ENCODE measurements at places on chromosomes 11 and 22.
A peak's percentile ranks its signal among the peaks of the same experiment; 100 is the strongest.

- no peak for DNase-seq
Measured at GRCh38 chr11:87851234-87851633, 324.0 kb downstream of the RAB38 start.

- no peak for DNase-seq
Measured at GRCh38 chr11:57493507-57494503, 21.7 kb downstream of the SLC43A1 start.

GRCh38 chr22:25690798-25691197, 51.2 kb upstream of the MYO18B start:
- no peak for DNase-seq

- DNase-seq = no peak
Measured at GRCh38 chr11:87304412-87304811, 266.7 kb downstream of the TMEM135 start.

GRCh38 chr11:114075344-114075610, 15.8 kb downstream of the ZBTB16 start:
- no peak for DNase-seq

- no peak for DNase-seq
Measured at GRCh38 chr11:14499178-14499559, 442 bp downstream of the COPB1 start.

- DNase-seq = no peak
Measured at GRCh38 chr22:38973289-38974169, 8.6 kb upstream of the APOBEC3B start.

GRCh38 chr11:46049325-46049897, 71.8 kb downstream of the PHF21A start:
- peak; percentile 50 for DNase-seq

DNA sequence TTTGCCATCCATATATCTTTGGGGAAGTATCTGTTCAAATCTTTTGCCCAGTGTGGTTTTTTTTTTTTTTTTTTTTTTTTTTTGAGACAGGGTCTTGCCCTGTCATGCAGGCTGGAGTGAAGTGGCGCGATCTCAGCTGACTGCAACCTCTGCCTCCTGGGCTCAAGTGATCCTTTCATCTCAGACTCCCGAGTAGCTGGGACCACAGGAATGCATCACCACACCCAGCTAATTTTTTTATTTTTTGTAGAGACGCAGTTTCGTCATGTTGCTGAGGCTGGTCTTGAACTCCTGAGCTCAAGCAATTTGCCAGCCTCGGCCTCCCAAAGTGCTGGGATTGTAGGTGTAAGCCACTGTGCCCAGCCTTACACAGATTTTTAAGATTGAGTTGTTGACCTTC, 4.8 kb upstream of the FAM118A start:
- no peak for DNase-seq

- DNase-seq = no peak
Measured at GRCh38 chr22:38569181-38569971, 607 bp downstream of the DMC1 start.

- DNase-seq = no peak
Measured at GRCh38 chr22:42273855-42274451, 3.5 kb upstream of the TCF20 start.

- DNase-seq = no peak
Measured at GRCh38 chr22:30668386-30668710, 673 bp upstream of the DUSP18 start.

- no peak for DNase-seq
Measured at GRCh38 chr22:24066865-24067264, 55.8 kb downstream of the CABIN1 start.

- no peak for DNase-seq
Measured at GRCh38 chr22:31107894-31108218, 488 bp upstream of the SELENOM start.

GRCh38 chr11:62917906-62918502, 3.2 kb downstream of the CHRM1 start:
- DNase-seq = no peak

DNA sequence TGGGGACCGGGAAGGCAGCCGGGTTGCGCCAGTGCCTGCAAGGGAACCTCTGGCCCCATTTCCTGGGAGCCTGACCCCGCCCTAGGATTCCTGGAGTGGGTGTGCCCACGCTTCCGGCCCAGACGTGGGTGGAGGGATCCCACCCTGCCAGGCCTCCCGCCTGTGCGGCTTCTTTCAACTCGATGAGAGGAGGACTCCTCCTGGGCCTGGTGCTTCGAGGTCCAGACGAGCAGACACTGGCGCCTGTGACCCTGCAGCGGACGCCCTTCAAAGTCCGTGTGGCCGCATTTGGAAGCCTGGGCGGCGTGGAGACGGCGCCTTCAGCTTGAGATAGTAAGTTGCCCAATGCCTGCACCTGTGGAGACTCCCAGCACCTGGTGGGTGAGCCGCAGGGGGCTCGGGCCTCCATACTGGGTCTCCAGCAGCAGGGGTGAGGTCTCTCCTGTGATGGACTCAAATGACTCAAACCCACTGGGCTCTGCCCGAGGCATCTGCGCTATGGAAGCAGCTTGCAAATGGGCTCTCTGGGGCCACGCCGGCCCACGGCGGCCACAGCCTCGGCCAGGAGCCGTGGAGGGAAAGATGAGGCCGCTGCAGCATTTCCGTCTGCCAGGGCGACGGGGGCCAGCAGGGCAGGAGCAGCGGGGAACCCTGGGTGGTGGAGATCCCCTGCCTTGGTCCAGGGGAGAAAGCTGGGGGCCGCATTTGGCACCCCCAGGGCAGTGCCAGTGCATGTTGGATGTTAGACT, 64.3 kb upstream of the PPARA start:
- DNase-seq = no peak

DNA sequence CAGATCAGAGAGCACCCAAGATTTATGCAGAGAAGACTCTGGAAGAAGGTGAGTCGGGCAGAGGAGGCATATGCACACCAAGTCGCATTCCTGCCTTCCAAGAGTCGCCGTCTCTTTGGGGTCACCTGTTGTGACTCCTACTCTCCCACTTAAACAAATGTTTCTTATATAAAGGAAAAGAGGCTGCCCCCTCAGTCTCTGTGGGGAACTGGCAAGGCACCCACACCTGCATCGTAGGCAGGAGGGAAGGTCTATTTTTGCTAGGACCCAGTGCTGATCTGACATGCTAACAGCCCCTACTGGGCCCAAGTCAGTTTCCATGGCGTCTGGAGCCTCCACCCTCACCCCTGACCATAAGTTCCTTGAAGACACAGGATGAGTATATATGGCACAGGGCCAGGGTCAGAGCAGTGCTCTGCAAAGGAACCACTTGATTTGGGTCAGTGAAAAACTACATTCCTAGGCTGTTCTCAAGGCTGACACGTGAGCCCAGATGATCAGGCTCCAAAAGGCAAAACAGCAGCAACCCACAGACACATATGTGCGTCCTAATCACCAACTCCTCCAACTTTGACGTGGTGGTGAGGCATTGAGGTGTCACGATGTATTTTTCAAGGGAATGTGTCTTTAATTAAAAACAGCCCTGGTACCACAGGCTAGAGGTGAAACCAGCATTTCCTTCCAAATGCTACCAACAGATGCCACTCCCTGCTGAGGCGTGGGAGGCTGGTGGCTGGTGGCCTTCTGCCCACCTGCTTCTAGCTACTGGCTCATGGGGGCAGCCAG, 55.6 kb upstream of the CSNK2A3 start:
- no peak for DNase-seq

DNA sequence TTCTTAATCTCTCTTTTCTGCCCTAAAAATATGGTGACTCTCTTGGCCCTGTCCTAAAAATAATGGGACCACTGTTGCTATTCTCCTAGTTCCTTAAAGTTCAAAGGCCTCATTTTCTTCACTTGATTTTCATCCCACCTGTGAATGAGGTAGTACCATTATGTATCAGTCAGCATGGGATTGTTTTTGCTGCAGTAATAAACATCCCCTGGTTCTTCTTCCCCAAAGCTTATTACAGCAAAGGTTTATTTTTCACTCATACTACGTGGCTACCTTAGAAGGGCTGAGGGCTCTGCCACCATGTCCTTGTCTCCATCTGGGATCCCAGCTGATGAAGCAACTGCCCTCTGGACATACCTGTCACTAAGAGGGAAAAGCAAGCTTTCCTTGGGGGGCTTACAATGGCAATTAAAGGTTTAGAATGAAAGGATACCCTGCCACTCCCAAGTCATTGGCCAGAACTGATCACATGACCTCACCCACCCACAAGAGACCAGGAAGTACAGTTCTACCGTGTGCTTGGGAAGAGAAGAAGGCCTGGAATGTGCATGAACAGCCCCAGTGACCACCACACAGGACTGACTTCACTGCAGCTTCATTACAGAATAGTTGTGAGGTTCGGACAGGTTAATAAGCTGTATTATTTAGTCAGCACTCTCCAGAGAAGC, 7.8 kb downstream of the TTC38 start:
- DNase-seq = no peak

DNA sequence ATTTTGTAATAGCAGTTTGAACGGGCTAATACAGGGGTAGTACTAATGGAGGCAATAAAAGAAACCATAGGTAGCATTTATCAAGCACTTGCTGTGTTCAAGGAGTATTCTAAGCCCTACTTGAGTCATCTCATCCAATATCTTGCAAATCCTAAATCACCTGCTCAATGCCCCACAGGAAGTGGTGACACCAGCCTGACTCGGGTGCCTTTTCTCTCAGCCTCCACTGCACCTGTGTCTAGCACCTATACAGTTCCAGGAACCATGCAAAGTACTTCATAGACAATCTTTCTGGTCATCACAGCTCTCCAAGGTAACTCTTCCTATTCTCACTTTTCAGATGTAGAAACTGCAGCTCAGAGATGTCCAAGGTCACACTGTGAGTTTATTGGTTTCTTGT, 98.0 kb downstream of the PRR5L start:
- DNase-seq = no peak

DNA sequence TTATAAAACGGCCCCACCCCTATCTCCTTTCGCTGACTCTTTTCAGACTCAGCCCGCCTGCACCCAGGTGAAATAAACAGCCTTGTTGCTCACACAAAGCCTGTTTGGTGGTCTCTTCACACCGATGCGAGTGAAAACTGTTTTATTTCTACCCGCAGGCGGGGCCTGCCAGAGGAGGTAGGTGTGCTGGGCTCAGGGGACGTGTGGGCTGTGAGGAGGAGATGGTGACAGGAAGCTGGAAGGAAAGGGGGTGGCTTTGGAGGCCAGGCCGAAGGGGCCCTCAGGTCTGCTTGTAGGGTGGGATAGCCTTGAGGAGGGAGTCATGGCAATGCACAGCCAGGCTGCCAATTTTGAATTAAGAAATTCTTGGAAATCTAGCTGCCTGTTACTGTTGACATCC, 21.3 kb upstream of the KRTAP5-7 start:
- no peak for DNase-seq

GRCh38 chr22:28977060-28977459, 84.6 kb downstream of the C22orf31 start:
- no peak for DNase-seq

GRCh38 chr22:40976866-40977700, 25.9 kb downstream of the RBX1 start:
- no peak for DNase-seq

DNA sequence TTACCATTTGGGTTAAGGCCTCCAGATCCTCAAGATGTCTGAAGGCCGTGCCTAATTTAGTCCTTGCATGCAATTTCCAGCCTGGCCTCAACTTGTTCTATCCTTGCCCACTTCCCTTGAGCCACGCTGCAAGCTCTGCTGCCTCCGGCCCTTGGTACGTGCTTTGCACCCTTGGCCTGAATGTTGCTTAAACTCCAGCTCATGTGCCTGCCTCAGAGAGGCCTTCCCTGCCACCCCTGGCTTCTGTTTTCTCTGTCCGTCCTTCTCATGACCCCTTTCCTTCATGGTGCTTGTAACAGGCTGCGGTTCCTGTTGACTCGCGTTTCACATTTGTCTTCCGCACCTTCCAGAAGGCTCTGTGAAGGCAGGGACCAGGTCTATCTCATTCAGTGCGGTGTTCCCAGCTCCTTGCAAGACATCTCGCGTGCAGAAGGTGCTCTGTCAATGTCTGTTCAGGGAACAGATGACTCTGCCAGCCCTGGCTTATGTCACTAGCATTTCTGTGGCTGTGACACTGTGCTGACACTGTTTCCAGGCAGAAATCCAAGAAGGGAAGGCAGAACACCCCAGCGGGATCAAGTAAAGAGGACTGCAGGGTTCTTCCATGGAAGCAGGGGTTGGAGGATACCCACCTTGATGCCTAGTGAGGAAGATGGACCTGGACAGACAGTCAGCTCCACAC, 61.8 kb downstream of the FBLN1 start:
- DNase-seq = peak; percentile 51

- DNase-seq = no peak
Measured at GRCh38 chr22:40679249-40679963, at the start of gene MCHR1. Gene MCHR1 (plus strand): TSS chr22:40679484. CDS start chr22:40679653, 169 bp downstream.

GRCh38 chr11:10247011-10247410, 47.0 kb downstream of the SBF2 start:
- no peak for DNase-seq

- DNase-seq = no peak
Measured at GRCh38 chr11:58509748-58510147, 1.8 kb upstream of the OR5B21 start.

DNA sequence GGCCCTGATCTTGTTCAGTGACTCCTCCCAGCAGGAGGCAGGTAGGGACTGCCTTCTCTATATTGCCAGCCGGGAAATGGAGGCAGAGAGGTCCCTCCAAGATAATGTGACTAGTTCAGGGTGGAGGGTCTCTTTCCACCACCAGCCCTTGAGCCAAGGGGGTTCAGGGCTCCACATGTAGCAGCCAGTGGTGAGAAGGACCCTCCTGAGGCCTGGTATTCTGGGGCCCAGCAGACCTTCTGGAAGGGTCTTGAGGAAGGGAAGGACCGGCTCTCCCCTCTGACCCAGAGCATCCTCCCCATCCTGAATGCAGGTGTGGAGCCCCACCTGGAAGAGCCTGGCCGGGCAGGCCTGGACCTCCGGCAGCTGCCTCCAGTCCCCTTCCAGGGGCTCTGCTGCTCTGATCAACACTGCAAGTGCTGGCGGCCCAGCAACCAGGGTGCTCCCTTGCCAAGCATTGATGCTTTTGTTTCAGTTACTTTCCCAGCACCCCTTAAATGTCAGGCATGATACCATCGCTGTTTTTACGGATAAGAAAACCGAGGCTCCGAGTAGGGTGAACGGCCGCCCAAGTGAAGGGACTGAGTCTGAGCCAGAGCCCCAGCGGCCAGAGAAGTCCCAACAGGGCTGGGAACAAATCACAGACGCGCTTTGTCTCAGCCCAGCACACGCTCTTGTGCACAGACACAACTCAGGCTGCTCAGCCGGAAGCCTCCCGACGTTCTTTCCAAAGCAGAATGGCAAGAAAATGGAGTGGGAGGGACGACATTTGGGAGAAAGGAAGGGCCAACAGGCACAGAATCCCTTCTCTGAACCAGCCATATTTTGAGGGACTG, 38.8 kb downstream of the DKK3 start:
- no peak for DNase-seq

GRCh38 chr11:1810761-1811160, 24.0 kb upstream of the SYT8 start:
- no peak for DNase-seq

DNA sequence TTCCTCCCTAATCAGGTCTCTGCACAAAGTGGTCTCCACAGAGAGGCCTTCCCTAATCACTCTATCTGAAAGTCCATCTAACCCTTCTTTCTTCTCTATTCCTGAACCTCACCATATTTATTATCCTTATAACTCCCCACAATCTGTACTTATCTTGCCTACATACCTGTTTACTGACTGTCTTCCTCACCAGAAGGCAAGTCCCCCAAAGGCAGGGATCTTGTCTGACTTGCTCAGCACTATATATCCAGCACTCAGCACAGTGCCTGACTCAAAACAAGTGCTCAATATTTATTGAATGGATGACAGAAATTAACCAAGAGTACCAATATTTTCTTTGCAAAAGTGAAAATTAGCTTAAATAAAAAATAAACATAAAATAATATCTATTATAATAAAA, 5.5 kb downstream of the DCUN1D5 start:
- DNase-seq = no peak
